Uterus (tissue), 4 donors: ENCODE measurements at places on chromosomes 5 and 9. TPM values are rescaled to one million over a fixed set of nuclear protein-coding genes. Genes with fewer than 3 reads are reported as not detected.

- H3K4me3 ChIP-seq = no peak overlapping the region
- H3K27ac ChIP-seq = no peak overlapping the region
- no peak for DNase-seq
- no peaks in the 10 kb centered on the region for H3K27me3 ChIP-seq
- no peaks in the 10 kb centered on the region for H3K4me1 ChIP-seq
Observed at GRCh38 chr5:135320718-135321484, 78.1 kb downstream of the MACROH2A1 start.

- no peak overlapping the region for H3K4me3 ChIP-seq
- no peak for DNase-seq
- no peaks in the 10 kb centered on the region for H3K36me3 ChIP-seq
- no peaks in the 10 kb centered on the region for H3K4me1 ChIP-seq
- no peak overlapping the region for H3K27ac ChIP-seq
Observed at GRCh38 chr5:168951356-168951755, 349.6 kb downstream of the SLIT3 start.

JAKMIP2 gene
- 6.1 TPM for total RNA-seq

EFNA5 gene
- 16.9 TPM for total RNA-seq

DNA sequence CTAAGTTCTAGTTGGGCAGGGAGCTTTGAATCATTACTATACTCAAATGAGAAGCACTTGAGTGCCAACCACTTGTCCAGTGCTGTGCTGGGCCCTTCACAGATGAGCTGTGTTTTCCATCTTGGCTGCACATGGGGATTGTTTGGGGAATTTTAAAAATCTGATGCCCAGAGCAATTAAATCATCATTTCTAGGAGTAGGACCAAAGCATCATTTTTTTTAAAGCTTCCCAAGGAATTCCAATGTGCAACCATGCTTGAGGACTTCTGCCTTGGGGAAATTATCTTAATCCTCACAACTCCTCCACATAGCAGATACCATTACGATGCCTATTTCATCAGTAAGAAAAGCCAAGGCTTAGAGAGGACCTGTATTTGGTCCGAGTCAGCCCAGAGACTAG, 131.4 kb downstream of the TMEM174 start:
- peaks cover 53% of the 10 kb centered on the region for H3K27me3 ChIP-seq
- H3K27ac ChIP-seq = no peak overlapping the region
- H3K4me1 ChIP-seq = no peaks in the 10 kb centered on the region
- DNase-seq = no peak
- H3K4me3 ChIP-seq = no peak overlapping the region
- H3K36me3 ChIP-seq = no peaks in the 10 kb centered on the region
